ENCODE measurements at places on chromosomes 1 and 21.

- no peak for DNase-seq
Observed at GRCh38 chr1:30882678-30883388, 25.7 kb downstream of the SDC3 start.

GRCh38 chr1:218718977-218719376, 373.8 kb downstream of the TGFB2 start:
- DNase-seq = no peak

GRCh38 chr21:23215261-23215660, 2217.1 kb downstream of the NCAM2 start:
- DNase-seq = no peak

DNA sequence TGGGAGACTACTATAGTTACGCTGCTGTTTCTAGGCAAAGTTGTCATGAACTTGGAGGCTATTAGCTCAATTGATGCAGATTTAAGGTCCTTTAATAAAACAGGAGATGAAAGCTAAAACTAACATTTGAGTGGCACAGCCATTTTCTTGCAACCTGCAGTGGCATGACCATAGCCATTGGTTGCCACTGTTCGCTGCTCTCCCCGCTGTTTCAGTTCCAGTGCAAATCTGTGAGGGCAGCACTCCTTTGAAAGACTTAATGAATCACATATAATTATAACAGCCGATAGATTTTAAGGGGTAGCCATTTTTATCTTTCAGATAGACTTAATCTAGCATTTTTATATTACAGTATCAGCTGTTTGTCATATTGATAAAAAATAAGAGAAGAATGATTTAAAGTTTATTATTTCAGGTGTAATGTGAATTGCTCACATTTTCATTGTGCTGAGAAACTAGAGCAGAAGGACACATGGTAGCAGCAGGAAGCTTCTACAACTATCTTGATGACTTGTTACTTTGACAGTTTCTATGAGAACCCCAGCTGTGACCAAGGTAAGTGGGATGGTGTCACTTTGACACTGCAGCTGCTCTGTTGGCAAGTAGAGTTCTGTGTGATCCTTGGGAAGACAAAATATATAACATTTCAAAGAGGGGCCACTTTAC, 203.7 kb downstream of the PLA2G4A start:
- no peak for DNase-seq

DNA sequence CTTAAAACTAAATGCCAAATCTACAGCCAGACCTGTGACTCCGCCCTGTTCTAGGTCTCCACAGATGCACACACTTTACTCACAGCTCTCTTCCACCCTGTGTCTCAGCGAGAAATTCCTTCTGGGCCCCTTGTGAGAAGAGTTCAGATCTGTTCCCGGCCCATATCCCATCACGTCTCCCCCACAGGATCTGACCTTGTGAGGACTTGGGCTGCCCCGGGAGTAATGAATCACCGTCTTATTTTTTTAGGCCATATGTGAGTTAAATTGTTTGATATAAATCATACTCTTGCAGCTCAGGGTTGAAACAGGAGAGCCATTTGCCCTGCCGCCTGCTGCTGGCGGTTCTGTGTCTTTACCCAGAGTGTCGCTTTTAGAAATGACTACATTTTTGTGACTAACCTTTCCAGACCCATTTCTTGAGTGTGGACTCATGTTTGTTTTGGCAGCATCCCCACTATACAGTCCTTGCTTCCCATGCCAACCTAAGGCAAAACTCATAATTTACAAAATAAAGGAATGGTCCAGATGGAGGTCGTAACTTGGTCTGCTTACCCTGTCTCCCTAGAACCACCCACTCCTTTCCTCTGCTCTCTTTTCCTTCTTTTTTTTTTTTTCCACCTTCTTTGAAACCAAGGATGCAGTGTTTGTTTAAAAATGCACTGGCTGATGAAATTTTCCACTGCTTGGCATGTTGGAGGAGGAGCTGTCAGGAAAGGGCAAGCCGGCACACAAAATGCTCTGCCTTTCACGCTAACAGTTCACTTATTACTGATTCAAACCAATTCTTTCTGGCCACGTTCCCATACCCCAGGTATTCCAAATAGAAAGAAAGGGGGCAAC, 98.0 kb upstream of the C1orf105 start:
- DNase-seq = peak; percentile 87

GRCh38 chr1:65435987-65436386, 15.5 kb downstream of the LEPR start:
- DNase-seq = no peak

DNA sequence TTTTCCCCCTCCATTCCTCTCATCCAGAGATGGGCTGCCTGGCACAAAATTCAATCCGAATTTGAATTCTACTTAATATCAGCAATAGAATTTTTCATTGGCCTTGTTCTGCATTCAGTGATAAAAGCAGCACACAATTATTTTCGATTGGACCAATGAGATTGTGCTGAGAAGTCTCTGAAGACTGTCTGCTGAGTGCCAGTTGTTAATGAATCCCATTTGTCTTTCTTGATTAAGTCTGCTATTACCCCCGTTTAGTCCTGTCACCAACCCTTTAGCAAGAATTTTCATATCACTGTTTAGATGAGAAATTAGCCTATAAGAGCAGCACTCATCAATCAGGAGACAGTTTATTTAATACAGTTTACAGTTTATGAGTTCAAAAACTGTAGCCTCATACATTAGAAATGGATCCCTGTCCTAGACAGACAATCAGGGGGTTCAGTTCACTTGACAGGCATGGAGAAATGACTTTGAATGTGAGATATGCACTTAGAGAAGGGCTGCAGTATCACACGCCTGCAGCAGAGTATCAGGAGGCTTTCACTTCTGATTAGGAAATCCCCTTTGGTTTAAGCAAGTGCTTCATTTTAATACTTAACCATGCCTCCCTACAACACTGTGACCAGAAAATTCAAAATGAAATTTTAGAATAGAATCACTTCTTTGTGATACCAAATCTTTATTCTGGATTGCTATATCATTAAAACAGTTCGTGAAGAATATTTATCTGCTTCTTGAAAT, 304.7 kb upstream of the PTBP2 start:
- no peak for DNase-seq

DNA sequence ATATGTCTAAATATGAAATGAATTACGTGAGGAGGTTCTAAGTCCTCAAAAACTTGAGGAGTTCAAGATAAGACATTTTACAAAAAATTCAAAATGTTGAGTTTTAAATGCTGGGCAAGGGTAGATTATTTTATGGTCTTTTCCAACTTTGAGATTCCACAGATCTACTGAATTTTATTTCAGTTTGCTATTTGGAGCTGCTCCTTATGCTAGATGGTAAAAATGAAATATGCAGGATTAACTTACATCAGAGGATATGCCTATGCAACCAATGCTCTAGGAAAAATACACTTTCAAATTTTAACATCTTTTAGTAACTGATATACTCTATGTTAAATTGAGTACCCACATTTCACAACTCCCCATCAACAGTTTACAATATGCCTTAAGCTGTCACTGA, 83.1 kb downstream of the SCMH1 start:
- DNase-seq = no peak

DNA sequence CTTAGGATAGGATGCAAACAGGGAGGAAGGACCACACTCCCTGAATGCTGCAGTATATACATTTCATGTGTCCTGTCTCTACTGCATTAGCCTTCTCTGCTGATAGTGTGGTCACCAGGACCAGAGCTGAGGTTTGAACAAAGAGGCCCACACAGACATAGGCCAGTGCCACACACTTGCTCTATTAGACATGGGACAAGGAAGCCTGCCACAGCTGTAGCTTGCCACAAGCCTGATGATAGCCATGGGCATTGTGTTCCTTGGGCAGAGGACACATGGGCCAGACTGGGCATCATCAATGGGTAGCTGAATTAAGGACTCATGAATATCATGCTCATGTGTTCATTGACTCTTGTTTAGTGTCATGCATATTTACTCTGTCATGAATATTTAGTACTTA, 10.4 kb downstream of the CAMSAP2 start:
- no peak for DNase-seq

- DNase-seq = no peak
Observed at GRCh38 chr1:244083383-244083943, 32.4 kb downstream of the ZBTB18 start.

DNA sequence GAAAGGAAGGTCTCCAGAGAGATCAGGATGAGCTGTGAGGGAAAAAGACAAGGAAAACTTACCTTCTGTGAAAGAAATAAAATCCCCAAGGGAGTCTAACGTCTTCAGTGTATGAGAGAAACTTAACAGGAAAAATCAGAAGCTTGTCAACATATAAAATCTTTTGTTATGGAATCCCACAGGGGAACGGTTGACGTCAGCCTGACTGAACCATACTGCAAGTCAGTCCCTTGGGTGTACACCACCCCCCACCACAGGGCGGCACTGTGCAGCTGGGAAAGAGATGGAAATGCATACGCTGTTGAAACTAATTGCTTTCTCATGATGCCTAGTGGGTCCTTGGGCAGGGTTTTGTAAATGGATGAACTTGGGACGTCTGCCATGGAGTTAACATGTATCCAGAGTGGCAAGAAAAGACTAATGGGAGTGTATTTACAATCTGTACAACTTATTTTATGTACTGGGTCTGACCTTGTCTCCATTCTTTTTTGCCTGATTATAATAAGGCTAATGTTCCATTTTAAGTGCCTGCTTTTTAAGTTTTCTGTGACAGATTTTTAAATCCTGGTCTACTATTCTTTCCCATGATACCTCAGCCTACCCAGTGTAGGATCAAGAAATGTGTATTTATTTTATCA, 22.7 kb downstream of the UTP25 start:
- DNase-seq = no peak

GRCh38 chr1:117638141-117638540, 32.3 kb downstream of the TENT5C start:
- DNase-seq = no peak

DNA sequence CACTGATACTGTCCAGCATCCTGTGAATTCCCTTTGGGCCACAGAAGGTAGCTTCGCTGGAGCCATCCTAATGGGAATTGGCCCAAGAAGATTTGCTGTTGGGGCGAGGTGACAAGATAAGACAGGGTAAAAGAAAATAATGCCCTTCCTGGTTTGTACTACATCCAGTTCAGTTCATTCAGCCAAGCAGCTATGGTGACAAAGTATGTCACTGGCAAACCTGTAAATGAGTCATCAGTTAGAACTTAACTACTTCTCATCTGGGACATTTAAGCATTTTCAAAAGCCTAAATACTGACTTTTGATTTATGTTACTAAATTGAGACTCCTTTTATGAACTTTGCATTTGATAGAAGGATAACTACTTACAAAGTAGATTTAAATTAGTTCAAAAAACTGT, 54.2 kb downstream of the WDR64 start:
- no peak for DNase-seq

DNA sequence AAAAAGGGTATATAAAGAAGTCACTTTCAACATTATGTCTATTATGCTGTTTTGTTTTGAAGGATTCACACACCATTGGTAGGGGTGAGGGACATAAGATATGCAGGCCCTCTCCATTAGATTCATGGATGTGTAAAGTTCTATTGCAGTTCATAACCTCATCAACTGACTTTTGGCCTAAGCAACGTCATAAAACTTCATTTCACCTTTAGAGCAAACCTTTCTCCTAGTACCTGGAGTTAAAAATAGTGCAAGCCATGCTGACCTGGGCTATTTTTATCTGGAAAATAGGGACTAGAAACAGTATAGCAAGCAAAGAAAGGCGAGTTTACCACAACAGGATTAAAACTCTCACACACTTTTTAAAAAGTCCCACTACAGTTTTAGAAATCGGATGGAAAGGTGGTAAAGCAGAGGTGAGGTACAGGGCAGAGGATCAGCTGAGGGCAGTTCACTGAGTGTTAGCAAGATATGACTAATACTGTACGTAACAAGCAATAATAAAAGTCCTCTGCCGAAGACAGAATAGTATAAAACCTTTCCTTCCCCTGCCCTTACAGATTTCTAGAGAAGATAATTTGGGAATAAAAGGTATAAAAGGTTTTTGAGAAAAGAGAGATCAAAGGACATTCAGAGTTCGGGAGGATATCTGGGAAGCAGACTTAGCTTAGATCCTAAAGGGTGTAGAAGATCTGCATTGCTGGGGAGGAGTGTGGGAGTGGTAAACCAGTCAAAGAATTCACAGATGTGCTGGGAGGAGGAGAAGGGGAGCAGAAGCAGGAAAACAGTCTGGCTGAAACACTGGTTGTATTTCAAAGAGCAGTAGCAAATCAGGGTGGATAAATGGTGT, 14.3 kb downstream of the EGLN1 start:
- no peak for DNase-seq

DNA sequence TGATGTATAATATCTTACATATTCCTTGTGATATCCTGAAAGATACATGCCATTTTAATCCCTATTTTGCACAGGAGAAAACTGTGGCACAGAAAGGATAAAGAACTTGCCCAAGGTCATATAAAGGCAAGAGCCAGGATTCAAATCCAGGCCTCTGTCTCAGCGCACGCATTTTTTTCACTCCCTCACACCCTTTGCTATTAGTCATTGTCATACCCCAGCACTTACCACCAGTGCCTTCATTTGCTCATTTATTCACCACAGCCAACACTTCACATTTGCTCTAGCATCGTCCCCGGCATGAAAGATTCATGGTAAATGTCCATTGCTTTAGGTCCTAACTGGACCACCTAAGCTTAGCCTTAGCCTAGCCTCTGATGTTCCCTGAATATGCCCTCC, 14.2 kb downstream of the ALX3 start:
- no peak for DNase-seq

GRCh38 chr1:63779338-63780211, 5.8 kb downstream of the ROR1 start:
- DNase-seq = no peak

- no peak for DNase-seq
Observed at GRCh38 chr1:147748676-147749350, 11.6 kb downstream of the GJA5 start.

GRCh38 chr1:93078203-93078602, 880 bp upstream of the MTF2 start:
- no peak for DNase-seq

DNA sequence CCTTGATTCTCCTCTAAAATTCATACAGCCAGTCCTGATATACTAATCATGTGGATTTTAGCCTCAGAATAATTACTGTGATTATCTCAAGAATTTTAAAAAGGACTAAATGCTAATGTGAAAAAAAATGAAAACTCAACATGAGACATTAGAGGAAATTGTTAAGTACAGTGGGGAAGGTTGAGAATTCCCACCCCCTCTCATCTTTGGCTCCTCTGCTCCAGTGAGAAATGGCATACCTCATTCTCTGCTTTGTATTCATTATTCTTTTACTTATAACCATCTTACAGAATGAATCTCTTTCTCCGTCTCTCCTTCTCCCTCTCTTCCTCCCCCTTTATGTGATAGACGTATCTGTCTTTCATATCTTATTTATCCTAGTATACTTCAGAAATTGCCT, 70.9 kb downstream of the DIRAS3 start:
- no peak for DNase-seq

GRCh38 chr1:202599669-202600431, 110.4 kb downstream of the SYT2 start:
- no peak for DNase-seq

DNA sequence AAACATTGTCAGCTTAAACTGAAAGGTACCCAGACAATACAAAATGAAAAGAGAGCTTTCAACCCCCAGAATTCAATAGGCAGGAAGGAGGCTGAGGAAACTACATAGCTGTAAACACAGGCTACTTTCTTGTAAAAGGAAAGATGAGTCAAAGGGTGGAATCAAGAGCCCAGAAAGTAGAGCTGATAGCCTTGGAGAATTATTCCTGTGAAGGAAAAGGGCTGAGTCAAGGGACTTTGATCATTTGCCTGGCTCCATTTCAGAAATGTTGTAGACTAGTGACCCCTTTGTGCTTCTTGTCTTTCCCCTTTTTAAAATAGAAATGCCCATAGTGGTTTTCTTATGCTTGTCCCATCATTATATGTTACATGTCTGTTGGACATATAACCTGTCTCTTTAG, 597.6 kb downstream of the ADGRL2 start:
- DNase-seq = no peak
